ENCODE measurements at places on chromosomes 12 and 14.
A peak's percentile ranks its signal among the peaks of the same experiment; 100 is the strongest.

GRCh38 chr14:75972801-75973421 is 8.9 kb downstream of the TGFB3 start:
- no peak for DNase-seq

- DNase-seq, result no peak
Measured at GRCh38 chr14:104087981-104088850, 2.7 kb downstream of the ASPG start.

DNA sequence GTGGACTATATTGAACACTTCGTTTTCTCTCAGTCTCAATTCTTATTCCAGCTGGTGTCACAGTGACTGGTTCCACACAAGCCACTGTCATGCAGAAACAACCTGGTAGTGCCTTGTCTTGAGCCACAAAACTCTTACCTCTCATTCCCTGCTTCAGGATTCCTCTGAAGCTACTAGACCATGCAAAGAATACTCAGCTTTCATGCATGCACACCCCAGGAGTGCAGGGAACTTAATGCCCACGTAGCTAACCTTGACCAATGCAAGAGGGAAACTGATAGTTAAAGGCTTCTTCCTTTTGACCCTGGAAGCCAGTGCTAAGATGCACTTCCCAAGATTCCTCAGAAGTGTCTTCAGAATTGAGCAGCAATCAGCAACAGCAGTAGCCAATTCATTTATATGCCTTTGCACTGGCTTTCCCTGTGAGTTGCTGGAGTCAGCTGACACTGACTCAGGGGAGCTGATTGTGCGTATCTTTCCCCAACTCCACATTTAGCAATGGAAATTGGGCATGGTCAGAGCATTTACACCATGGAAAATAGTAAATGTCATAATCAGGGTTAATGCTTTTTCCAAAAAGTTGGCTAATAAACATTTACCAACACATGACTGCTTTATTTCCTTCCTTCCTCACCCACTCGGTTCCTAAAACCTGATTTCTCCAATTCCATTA is 113.6 kb upstream of the SLC35F4 start:
- DNase-seq, result no peak

DNA sequence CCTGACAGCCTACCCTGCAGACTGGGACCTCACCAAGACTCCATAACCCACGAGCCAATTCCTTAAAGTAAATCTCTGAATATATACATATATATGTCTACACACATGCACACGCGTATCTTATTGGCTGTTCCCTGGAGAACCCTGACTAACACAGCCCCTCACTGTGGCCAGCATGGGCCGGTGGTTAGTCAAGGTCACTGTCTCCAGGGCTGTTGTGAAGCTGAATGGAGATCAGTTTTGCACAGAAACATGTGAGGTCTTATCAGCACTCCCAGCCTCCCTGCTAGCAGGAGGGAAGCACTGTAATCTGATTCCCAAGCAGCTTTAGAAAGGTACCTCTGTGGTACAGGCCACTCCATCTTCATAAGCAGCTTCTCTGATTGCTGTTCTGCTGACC is 46.6 kb upstream of the PLEKHG6 start:
- DNase-seq, result no peak

DNA sequence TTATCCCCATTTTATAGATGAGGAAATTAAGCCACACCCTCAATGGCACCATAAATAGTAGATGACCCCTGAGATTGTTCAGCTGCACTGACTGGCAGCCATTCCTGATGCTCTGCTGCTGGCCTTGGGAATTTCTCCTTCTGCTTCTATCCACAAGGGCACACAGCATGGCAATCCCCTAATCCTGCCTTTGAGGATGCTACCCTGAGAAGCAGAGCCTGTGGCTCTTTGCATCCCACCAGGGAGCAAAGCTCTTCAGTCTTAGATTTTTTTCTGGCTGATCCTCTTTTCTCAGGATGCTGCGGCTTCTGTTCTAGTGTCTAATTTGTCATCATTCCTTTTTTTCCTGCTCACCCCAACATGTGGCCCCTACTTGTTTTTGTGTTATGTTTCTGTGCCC is 114.8 kb downstream of the TMX1 start:
- no peak for DNase-seq

DNA sequence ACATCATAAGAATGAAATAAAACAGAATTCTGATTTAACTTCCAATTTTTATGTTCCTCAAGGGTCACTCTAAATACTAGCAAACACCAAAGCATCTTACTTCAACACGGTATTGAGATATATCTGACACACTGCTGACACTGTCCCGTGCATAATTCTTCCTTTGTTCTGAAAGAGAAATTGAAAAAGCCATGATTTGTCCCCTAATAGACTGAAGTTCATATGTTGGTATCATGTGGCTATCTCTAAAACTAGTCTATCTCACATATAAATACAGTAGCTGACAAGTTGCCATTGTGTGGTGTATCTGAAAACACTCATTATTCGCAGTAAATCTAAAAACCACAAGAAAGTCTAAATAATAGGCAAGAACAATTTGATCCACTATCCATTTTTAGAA is 118.4 kb downstream of the EPS8 start:
- no peak for DNase-seq

- DNase-seq, result no peak
Measured at GRCh38 chr12:59929110-59929509, 333.3 kb downstream of the SLC16A7 start.

- DNase-seq, result peak; percentile 81
Measured at GRCh38 chr12:56338308-56339157, at the start of gene IL23A. TSS of gene IL23A (plus strand) at chr12:56338884. CDS start at chr12:56339045, 161 bp downstream.

GRCh38 chr12:111991946-111992345 is 21.0 kb downstream of the TMEM116 start:
- no peak for DNase-seq

DNA sequence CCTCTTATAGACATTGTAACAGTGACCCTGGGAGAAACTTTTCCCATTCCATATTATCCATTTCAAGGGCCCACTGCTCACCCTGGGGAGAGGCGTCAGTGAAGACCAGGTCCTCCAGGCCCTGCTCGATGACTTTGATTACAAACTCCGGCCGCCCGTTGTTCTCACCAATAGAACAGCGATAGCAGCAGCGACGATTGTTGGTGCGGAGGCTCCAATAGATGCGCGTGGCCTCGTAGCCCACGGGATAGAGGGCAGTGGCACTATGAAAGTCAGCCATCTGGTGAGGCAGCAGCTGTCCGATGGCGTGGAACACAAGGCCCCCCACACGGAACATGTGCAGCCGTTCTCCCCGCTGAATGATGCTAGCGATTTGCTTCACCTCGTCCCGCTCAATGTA is 7.5 kb upstream of the PRKAG1 start:
- no peak for DNase-seq

Measured in activated CD4-positive, alpha-beta T cell treated with anti-CD3 and anti-CD28 coated beads, Interleukin-2, Interleukin-4, amounts not matched to agents 100 ng/mL and 50 ng/mL, durations not matched to agents 16 hours and 8 hours (primary cell).